ENCODE measurements at places on chromosomes 4 and X.

DNA sequence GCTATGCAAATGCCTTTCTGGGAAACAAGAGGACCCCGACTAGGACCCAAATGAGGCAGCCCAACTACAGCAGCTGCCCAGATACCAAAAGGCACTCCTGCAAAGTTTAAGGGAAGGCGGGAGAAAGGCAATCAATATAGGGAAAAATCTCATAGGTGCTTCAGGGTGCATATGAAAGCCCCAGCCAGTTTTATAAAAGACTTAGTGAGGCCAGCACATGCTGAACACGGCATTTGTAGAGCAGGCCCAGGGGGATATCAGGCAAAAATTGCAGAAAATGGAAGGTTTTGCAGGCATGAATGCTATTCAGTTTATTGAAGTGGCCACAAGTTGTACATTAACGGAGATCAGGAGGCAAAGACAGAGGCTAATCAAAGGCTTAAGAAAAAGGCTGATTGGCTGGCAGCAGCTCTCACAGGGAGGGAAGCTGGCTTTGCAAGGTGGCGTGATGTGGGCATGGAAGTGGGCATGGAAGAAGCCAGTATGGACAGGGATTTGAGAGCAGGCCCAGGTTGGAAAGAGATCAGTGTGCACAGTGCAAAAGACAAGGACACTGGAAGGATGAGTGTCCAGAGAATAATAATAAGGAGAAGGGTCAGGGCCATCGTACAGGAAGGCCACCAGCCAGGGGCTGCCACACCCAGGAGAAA is 37.7 kb upstream of the UGT2B7 start:
- no peak for DNase-seq

DNA sequence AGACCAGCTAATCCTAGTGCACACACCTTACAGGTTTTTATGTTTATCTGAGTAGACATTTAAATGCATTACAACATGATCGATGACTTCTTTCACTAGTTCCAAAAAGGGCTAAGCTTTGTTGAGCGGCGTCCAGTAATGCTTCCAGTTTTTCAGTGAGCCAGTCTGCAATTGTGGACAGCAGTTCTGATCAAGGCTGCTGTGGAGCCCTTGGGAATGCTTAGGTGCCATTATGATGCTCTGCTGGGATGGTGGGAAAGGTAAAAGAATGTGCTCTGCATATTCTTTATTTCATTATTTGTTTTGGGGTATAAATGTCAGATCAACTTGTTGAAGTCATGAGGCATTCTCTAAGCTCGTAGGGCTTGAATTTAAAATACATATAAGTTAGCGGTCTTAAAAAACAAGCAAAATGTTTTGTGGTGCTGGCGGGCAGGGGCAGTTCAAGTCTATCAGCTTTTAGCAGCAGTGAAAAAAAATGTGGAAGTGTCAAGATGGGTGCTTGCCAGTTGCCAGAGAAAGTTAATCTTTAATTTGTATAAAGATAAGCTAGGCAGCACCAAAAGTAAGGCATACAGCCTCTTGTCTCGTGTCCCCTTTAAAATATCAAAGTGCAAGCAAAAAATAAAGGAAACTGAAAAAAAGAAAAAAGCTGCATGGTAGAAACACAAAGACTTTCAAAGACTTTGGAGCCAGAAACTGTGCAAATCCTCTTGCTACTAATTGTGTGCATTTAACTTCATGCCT is 5.8 kb downstream of the MID1IP1 start:
- DNase-seq, result no peak

- DNase-seq, result no peak
Observed at GRCh38 chrX:6718766-6719165, 183.8 kb upstream of the VCX3A start.

DNA sequence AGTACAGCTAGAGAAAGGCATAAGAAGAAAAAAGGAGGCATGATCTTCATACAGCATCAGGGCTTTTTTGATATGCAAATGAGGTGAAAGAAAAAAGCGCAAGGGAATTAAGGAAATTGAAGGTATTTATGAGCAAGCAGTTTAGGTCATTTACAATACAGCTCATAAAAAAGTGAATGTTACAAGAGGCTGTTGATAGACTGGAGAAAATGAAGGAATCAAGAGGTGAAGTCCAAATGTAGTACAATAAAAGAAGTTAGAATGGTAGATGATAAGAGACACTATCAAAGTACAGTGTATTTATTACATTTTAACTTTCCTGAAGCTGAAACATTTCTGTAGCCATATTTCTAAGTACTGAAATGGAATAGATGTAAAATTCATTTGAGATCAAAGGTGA is 1349.5 kb downstream of the ADGRL3 start:
- DNase-seq, result no peak

DNA sequence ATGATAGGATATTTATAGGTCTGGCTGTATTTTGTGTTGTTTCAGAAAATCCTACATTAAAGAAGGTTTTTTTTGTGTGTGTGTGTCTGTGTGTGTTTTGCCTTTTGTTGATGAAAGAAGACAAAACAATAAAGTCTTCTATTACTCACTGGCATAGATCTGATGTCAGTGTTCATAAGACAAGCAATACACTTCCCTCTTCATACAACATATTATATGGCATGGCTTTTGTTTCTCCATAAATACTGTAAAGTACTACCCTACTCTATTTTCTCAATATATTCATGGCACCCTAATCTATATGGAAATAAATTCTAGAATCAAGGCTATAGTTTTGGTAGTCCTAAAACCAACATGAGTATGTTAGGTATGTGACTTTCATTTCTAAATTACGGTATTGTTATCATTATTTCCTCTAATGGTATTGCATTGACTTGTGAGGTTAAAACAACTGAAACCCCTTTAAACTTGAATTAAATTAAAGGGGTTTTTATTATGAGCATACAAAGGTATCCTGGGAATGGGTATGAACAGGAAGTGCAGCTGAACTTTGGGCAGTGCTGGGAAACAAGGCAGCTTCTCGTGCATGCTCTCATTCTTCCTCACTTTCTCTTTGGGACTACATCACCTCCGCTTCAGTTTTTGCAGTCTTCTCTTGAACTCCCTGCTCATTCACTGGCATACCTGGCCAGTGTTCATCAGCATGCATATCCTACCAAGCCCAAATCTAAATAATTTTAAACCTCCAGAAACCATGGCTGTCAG is 70.5 kb upstream of the PRSS48 start:
- DNase-seq, result no peak

GRCh38 chr4:81452452-81453006 is 19.2 kb downstream of the RASGEF1B start:
- no peak for DNase-seq

GRCh38 chrX:338836-339400 is 20.3 kb upstream of the GTPBP6 start:
- no peak for DNase-seq

DNA sequence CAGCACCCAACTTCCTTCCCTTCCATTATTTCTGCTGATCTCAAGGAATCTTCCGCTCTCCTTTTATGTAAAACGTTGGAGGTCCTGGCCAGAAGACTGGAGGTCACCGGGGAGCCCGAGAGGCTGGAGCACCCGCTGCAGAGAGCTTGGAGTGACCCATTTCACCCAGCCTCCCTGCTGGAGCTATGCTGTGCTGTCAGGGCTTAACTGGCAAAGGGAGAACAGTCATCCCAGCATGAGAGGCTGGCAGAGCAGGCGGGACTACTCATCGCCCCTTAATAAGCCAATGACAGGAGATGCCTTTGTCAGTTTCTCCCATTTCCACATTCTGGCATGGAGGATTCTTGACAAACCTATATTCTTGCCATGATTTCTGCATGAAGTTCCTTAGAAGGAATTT is 98.9 kb downstream of the GATB start:
- DNase-seq, result no peak

GRCh38 chrX:80808881-80809411 is 731 bp downstream of the BRWD3 start:
- DNase-seq, result no peak

DNA sequence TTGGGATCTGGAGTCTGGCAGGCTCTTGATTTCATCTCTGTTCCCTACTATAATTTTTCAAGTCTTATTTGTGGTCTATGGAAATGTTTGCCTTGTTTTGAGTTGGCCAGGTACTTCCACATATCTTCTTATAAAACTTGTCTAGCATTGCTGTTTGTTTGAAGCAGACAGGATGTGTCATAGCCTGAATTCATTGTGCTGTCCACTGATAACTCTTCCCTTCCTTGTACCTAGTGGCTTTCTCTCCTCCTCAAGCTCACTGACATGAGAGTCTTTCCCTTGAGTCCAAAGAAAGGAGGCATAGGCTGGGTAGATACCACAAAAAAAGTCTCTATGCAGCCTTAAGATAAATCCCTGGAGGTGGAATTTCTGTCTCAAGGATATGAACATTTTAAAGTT is 59.2 kb upstream of the FAM241A start:
- DNase-seq, result no peak

GRCh38 chr4:126735294-126736132 is 897.2 kb upstream of the INTU start:
- DNase-seq, result no peak

DNA sequence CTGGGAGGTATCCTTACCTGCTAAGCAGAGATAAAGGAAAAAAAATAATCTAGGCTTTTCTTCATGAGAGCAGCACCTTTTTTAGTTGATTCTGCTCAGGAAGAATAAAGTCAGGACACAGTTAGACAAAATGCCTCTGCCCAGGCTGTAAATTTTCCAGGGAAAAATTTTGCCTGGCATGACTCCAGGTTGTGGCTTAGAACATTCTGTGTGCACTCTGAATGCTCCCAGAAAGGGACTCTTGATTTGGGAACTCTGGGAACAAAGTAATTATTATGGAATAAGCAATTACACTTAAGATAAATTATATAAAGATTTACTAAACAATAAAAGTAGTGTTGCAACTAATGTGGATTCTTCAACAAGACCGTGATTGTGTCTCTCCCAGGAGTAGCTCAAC is 826.2 kb upstream of the TENM3 start:
- DNase-seq, result no peak

- DNase-seq, result no peak
Observed at GRCh38 chr4:121777625-121778024, 12.7 kb upstream of the SMIM43 start.

GRCh38 chr4:89222170-89222569 is 85.4 kb downstream of the GPRIN3 start:
- DNase-seq, result no peak

DNA sequence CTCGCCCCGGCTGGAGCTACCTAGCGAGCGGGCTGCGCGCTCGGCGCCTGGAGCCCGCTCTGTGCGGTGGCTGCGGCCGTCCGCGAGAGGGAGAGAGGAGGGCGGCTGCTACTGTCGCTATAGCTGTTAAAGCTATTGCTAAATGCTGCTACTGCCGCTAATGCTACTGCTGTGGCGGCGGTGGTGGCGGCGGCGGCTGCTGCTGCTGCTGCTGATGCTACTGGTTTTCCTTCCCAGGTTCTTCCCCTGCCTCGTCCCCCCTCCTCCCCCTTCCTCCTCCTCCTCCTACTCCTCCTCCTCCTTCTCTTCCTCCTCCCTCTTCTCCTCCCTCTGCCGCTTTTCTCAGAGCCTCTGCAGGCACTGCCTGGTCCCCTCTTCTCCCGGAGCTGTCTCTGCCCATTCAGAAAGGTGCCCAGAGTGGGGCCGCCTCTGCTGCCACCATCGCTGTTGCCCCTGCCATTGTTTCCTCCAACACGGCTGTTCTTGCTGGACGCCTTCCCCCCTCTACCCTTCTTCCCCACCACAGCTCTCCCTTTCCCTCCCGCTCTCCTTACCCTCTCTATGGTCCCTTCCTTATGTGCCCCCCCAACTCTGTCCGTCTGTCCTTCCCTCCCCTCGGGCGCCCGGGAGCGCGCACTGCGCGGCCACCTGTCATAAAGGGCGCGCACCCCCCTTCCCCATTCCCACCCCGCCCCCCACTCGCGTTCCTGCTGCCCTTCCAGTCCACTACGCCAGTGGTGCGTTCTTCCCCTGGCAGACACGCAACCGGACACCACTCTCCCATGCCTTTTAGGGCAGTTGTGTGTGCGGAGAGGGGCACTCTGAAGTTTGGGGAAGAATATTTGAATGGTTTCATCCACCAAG is at the start of gene NEXMIF:
NEXMIF (minus strand) TSS at position 228 of the 864 bp plus-strand sequence.
- no peak for DNase-seq

GRCh38 chr4:85777908-85778631 is 303.1 kb downstream of the ARHGAP24 start:
- DNase-seq, result no peak

- no peak for DNase-seq
Observed at GRCh38 chr4:178554352-178554751, 1112.1 kb upstream of the AGA start.

- DNase-seq, result no peak
Observed at GRCh38 chr4:119233750-119234149, 21.2 kb downstream of the USP53 start.

GRCh38 chrX:149022485-149022884 is 482.6 kb downstream of the IDS start:
- no peak for DNase-seq

- DNase-seq, result peak; percentile 98
Observed at GRCh38 chr4:83240379-83240875, 44.2 kb downstream of the COQ2 start.

- DNase-seq, result no peak
Observed at GRCh38 chr4:143405075-143405730, 68.5 kb downstream of the GAB1 start.

- DNase-seq, result no peak
Observed at GRCh38 chr4:55749666-55750065, 69.9 kb upstream of the EXOC1L start.

- DNase-seq, result no peak
Observed at GRCh38 chr4:102466298-102466697, 34.9 kb upstream of the NFKB1 start.

GRCh38 chrX:6644411-6644810 is 109.5 kb upstream of the VCX3A start:
- DNase-seq, result no peak

GRCh38 chr4:189060104-189060503 is 880.6 kb upstream of the FRG1 start:
- no peak for DNase-seq

GRCh38 chrX:24890677-24891076 is 125.1 kb downstream of the ARX start:
- DNase-seq, result no peak

DNA sequence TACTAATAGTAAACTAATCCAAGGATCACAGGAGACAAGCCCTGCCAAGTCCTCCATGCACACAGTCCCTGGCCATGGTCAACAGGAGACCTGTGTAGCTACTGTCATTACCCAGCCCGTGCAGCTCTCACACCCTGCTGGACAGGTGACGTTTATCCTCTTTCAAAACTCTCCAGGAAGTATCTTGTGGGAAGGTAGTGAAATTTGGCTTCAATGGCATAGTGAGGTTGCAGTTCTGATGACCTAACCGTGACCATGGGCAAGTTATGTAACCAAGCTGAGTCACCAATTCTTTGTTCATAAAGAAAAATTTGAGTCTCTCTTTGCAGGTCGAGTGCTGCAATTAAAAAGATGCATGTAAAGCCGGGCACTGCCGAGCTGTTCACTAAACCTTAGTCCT is 11.3 kb upstream of the SLC2A9 start:
- DNase-seq, result peak; percentile 5

GRCh38 chr4:7802093-7802726 is 137.5 kb downstream of the AFAP1 start:
- no peak for DNase-seq

DNA sequence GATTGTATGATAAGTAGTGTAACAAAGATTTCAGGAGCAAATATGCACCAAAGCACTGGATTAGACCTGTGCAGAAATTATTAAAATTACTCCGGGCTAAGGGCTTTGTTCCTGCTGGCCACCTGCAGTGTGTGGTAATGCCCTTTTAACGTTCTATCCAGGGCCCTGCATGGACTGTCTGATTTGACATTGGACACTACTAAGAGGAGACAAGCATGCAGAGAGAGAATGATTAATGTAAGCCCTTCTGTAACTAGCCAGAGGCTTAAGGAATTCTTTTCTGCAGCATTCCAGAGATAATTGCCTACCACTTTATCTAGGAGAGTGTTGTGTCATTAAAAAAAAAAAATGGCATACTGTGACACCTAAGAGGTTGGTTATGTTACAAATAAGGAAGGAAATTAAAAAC is 117.0 kb downstream of the PCDH7 start:
- no peak for DNase-seq

- no peak for DNase-seq
Observed at GRCh38 chr4:94068753-94069719, 138.6 kb upstream of the SMARCAD1 start.

All from SIG-M5 (cell line).